ENCODE measurements at places on chromosomes 6 and 20.

GRCh38 chr20:11941593-11942246, 24.0 kb downstream of the BTBD3 start:
- no peak for DNase-seq

DNA sequence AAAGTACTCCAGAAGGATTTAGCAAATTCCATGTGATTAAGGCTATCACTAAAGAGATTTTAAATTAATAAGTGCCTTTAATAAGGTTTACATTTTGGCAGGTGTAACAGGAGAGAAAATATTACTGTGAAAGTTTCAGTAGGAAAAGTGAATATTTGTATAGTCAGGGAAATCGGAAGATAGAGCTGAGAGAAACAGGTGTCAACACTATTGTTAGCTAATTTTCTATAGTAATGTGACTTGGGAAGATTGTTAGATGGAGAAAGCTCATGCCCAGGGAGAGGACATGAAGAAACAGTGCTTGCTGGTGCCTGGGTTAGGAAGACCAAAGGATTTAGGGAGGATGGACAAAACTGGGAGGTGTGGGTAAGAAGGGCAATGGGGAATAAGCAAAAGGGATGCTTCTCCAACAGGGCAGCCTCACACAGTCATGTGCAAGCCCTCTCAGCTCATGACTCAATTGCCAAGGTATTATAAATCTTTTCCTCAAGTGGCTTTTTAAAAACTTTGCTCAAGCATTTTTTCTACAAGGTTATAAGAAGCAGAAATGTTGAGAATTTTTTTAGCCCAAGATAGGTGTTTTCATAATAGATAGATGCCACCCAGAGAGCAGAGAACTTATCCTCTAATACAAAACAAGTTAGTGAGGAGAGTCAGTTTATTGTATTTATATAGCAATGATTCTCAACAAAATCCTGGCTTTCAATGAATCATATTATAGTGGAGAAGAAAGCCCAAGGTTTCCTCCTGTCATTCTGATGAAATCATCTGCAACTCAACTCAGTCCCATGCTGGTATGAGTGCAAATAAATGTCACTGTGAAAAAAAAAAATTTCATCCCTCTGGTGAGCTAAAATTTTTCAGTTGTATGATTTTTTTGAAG, 325.2 kb upstream of the NT5E start:
- DNase-seq = no peak

DNA sequence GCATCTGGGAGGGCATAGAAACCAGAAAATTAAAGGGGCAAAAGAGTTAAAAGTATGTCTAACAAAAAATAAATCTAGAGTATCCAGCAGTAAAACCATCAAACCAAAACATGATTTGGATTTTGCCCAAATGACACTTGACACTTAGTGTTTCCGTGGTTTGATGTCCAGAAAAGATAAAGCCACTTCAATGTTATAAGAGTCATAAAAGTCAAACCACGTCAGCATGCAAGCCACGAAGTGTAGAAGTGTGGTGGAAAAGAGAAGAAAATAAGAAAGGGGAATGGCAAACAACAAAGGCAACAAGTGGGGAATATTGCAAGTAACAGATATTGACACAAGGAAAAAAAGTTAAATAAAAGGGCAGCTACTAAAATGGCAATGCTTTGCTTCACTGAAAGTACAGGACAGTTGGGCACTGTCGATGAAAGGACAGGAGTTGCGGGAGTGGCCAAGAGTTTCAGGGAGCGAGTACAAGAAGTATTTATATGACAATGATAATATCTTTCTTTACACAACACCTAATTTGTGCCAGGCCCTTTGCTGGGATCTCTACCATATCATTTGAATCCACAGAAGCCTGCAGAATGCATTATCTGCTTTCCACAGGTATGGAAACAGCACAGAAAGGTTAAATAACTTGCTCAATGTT, 6.3 kb upstream of the HDDC2 start:
- no peak for DNase-seq

GRCh38 chr6:39387785-39388184, 65.3 kb upstream of the KCNK16 start:
- no peak for DNase-seq
